Fibroblast of skin of right quadriceps (primary cell): ENCODE measurements at places on chromosomes 1 and 21.
A peak's percentile ranks its signal among the peaks of the same experiment; 100 is the strongest.

- DNase-seq = peak; percentile 54
Observed at GRCh38 chr1:59976194-59977074, 49.9 kb upstream of the CYP2J2 start.

GRCh38 chr1:165862448-165862847 is 35.0 kb downstream of the UCK2 start:
- no peak for DNase-seq

DNA sequence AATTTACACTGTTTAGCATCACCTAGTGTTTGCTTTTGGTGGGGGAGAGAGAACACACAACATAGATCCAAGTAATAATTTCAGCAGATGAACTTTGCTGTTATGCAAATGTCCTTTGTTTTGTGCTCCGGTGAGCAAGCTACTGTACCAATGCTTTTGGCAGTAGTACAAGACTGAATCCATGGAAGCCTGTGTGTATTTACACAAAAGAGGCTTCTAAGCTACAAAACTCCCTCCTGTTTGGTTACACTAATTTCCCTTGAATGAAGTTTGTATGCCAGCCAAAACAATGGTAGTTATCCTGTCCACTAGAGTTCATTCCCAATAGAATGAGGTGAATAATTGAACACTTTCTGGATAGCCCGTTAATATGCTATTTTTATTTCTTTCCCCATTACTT is 320.5 kb downstream of the KCTD3 start:
- DNase-seq = no peak

DNA sequence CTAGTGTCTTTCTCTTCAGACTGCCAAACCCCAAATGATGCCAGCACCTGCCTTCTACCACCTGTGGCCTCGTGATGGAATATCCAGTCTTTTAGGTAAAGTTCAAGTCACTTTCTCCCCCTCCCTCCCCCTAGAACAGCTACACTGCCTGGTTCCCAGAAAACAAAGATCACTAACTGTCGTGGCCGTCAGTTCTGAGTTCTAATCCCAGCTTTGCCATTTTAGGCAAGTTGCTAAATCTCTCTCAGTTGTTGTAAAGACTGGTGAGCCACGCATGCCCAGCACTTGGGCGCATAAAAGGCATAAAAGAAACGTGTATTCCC is 648 bp upstream of the TRAPPC3 start:
- DNase-seq = no peak

- DNase-seq = peak; percentile 66
Observed at GRCh38 chr1:205260948-205261732, 33.4 kb downstream of the TMCC2 start.

GRCh38 chr1:228313536-228314277 is 92.9 kb downstream of the TRIM11 start:
- DNase-seq = no peak

DNA sequence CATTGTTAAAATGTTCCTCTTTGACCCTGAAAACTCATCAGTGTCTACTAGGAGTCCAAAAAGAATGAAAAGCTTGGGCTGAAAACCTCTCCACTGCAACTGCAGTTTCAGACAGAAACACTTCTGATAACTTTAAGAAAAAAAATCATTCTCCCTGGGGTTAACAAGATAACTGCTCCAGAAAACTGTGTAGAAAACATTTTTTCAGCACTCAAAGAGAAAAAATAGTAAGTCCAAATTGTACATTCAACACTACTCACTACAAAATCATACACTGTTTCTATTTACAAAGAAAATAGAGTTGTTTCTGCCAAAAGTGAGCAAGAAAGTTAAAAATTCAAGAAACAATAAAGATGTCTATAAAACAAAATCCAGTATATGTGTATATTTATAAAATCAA is 157.8 kb downstream of the RERE start:
- DNase-seq = no peak

GRCh38 chr1:8463144-8463927 is 145.4 kb downstream of the SLC45A1 start:
- peak; percentile 90 for DNase-seq

DNA sequence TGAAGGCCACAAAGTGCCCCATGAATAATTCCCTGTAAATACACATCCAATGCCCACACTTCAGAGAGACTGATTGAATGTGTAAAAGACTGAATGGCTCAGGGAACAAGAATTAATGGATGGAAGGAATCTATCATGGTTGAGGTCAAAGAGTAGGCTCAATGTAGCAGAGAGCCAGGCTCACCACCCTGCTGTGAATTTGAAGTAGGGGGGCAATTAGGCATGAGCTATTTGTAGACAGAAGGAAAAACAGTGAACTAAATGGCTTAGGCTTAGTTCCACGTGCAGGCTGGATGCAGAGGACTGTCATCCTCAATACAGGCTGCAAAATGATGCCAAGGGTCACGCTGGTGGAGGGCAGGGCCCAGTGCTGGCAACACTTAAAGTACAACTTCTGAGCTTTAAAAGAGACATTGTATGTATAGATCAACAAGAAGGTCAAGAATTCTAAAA is 22.9 kb upstream of the IGSF3 start:
- DNase-seq = no peak

GRCh38 chr1:195934817-195935553 is 673.3 kb downstream of the KCNT2 start:
- DNase-seq = peak; percentile 0

- DNase-seq = no peak
Observed at GRCh38 chr1:215660259-215660658, 93.2 kb downstream of the KCTD3 start.

- DNase-seq = no peak
Observed at GRCh38 chr1:230807561-230808280, 60.5 kb downstream of the CAPN9 start.

DNA sequence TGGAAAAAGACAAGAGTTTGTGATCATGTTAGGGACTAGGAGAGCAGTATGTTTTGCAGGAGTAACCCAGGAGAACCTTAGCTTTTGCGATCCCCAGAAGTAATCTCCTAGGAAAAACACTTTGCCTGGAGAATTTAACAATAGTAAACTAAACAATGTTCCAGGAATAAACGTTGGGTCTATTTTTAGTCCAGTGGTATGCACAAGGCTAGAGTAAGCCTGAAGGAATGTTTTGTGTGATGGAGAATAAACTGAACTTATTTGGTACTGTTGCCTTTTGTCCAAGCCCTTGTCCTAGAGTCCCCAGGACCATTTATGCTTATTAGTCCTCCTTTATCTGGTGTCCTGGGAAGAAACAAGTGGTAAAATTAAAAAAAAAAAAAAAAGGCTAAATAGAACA is 28.7 kb upstream of the RGS5 start:
- peak; percentile 77 for DNase-seq

- DNase-seq = no peak
Observed at GRCh38 chr1:17735793-17736192, 19.3 kb upstream of the ACTL8 start.

DNA sequence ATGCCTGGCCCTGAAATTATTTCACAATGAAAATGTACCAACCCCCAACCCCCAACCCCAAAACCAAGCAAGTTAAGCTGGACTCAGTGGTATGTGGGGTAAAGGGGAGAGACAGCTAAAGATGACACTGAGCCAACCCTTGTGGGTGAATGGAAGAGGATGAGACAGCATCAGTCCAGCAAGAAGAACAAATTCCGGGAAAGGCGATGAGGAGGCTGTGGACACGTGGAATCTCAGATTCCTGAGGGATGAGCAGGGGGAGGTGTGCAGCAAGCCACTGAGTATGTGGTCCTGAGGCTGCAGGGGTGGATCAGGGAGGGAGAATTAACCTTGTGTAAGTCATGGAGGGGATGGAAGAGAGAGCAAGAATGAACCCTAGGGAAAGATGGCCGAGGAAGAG is 14.4 kb upstream of the ZNF362 start:
- peak; percentile 51 for DNase-seq

DNA sequence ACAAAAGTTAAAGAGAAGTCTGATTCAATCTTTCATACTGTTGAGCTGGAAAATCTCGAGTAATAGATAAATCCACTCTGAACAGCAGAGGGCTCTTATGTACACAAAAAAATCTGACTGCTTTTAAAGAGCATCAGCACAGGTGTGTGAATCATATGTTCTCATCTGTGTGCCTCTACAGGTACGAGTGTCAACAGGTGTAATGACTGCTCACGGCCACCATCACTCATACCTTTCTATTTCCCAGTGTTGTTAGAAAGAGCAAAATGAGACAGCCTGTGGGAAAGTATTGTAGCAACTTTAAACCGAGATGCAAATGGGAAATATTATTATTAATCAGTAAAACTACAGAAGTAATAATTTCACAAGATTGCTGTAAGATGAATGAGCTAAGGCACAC is 49.0 kb upstream of the SCAF4 start:
- DNase-seq = no peak

GRCh38 chr21:25342816-25343215 is 264.5 kb downstream of the MRPL39 start:
- DNase-seq = peak; percentile 87

- no peak for DNase-seq
Observed at GRCh38 chr1:230400007-230400344, 26.2 kb downstream of the PGBD5 start.

GRCh38 chr1:224149709-224150108 is 33.3 kb upstream of the DEGS1 start:
- no peak for DNase-seq

- DNase-seq = no peak
Observed at GRCh38 chr1:42692461-42692860, 10.2 kb downstream of the YBX1 start.

DNA sequence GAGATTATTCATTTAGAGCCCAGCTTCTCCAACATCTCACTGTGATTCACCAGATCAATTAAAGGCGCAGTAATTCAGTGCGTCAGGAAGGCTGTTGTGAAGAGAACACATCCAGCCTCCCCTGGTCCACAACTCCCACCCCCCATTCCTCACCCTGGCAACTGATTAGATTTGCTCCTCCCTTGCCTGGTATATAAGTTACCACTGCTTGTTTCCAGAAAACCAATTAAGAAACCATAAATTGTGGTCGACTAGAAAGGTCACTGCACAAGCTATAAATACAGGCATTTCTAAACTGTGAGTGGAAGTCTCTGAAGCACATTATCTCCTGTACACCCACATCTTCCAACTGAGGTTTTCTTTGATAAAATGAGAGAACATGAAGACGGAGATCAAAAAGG is 41.9 kb downstream of the FAM163A start:
- peak; percentile 20 for DNase-seq

DNA sequence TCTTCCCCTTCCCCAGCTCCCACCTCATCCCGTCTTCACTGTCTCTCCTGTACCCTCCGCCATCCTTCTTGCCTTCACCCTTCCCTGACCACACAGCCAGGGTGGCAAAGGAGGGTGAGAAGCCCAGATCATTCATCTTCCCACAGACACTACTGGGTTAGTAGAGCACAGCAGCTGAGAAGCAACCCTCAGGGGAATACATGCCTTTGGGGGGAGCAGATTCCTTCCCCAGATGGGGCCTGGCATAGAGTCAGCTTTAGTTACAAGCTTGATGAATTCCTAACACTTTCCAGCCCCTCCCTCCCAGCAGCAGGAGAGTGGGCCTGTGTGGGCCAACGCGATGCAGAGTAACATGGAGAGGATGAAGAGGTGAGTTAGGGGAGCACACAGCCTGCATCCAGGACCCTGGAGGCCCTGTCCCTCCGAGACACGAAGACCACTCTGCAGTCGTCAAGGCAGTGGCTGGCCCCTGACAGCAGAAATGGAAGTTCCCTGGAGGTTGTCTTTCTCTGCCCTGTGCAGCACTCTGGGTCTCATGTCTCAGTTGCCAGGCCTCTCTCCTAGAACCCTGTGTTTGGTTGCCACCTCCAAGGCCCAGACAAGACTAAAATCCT is 8.8 kb upstream of the BTG2 start:
- peak; percentile 81 for DNase-seq

DNA sequence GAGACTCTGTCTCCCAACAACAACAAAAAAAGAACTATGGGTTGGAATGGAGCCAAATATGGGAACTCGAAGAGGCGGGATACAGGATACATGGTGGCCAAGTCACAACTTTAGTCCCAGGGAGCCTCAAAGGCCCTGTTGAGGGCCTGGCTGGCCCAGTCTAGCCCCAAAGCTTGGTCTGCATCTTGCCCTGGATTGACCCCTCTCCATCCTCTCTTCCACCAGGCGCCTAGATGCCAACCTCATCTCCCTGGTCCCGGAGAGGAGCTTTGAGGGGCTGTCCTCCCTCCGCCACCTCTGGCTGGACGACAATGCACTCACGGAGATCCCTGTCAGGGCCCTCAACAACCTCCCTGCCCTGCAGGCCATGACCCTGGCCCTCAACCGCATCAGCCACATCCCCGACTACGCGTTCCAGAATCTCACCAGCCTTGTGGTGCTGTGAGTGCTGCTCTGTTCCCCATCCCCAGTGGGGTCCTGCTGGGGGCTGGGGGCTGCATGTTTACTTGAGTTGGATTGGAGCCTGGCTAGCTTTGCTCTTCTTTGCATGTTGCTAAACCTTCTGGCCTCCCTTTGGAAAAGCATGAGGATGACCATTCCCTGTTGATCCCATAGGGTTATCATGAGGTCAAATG is 65.5 kb downstream of the UBE2T start:
- no peak for DNase-seq

GRCh38 chr1:161020509-161021164 is at the start of gene F11R:
Gene F11R (minus strand): TSS chr1:161021152. CDS start chr1:161021073, 79 bp downstream.
- no peak for DNase-seq

- DNase-seq = no peak
Observed at GRCh38 chr1:223665592-223666312, at the start of gene CAPN8. Gene CAPN8 (minus strand): TSS chr1:223665701. CDS start chr1:223665646, 55 bp downstream.

DNA sequence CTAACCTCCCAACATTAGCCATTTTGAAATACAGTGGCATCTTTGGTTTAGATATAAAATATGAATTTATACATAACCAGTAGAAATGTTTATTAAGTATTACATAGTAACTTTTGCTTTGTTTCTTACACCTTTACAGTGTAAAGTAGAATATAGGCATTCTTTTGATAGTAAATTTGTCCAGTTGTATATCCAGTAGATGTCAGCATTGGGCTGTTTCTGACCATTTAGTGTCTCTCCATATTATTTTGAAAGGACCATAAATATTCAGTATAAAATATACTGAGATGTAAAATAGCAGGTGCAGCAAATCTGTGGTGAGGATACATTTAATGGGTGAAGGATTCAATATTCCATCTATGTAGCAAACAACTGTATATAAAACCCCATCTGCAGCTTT is 115.8 kb upstream of the ZRANB2 start:
- peak; percentile 20 for DNase-seq

DNA sequence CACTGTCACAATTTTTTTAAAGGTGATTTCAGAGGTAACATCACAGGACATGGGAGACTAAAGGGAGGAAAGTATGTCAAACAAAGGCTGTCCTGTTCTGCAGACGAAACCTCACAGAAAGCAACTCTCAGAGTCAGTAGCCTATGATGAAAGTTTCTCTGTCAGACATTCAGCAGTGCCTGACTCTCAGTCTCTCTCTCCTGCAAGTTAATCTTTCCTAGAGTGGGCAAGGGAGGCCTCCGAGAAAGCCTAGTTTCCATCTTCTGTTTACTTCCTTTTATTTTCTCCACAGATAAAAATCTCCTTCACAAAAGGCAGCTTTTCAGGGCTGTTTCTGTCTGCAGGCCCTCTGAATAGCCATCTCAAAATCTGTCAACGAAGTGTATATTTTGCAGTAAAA is 24.9 kb upstream of the FMO2 start:
- no peak for DNase-seq

DNA sequence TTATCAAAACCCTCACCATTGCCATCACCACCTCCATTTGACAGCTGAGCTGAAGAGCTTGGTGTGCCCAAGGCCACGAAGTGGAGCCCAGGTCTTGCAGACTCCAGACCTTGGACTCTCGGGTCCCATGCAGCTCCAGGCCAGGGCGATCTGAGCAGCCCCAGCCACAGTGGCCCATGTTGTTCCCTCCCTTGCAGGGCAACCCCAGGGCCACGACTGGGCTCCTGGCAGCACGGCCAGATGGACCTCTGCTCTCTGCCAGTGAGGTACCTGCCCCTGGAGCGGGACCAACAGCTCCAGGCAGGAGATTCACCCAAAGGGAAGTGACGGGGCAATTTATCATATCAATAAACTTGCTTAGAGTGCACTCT is 182.7 kb upstream of the VAMP3 start:
- no peak for DNase-seq
